ENCODE measurements at places on chromosomes 4 and X. TPM values are rescaled to one million over a fixed set of nuclear protein-coding genes. Genes with fewer than 3 reads are reported as not detected.

Gene KLB
- total RNA-seq = 0.08 TPM

Gene MAGEA12
- 0.17 TPM for total RNA-seq

Gene NLRP2B
- total RNA-seq = not detected

Gene BEX5
- total RNA-seq = not detected

Gene VCX3A
- total RNA-seq = not detected

Gene SPATA18
- 5.6 TPM for total RNA-seq

Gene CENPI
- total RNA-seq = 12.9 TPM

Gene SLC26A1
- 0.16 TPM for total RNA-seq

Gene CDS1
- total RNA-seq = 0.78 TPM

Gene SMIM31
- total RNA-seq = 0.09 TPM

Gene NUP54
- total RNA-seq = 25.7 TPM

Gene WAS
- 0.21 TPM for total RNA-seq

Gene MAGEC1
- total RNA-seq = not detected

Gene MAGIX
- 1.7 TPM for total RNA-seq

Gene IGBP1
- 65.7 TPM for total RNA-seq

Gene PASD1
- total RNA-seq = not detected

Gene C1QTNF7
- not detected for total RNA-seq

Gene PDCL2
- not detected for total RNA-seq

Gene METTL14
- 17.8 TPM for total RNA-seq

Gene DIPK2B
- total RNA-seq = not detected

Gene FHDC1
- total RNA-seq = 0.49 TPM

Gene EMCN
- total RNA-seq = not detected

Gene PNMA6A
- 5.5 TPM for total RNA-seq

Gene XKRX
- 0.24 TPM for total RNA-seq

Gene ETDC
- not detected for total RNA-seq

Gene RAB33A
- 0.20 TPM for total RNA-seq

Gene IRS4
- not detected for total RNA-seq

Gene ERAS
- 0.15 TPM for total RNA-seq

Gene CORIN
- total RNA-seq = 0.06 TPM

Gene GPRASP2
- total RNA-seq = 5.9 TPM

Gene PCDH19
- 0.16 TPM for total RNA-seq

Gene PIN4
- 35.4 TPM for total RNA-seq

Gene IQSEC2
- 44.7 TPM for total RNA-seq

Gene BEND2
- total RNA-seq = not detected

Gene SERPINA7
- total RNA-seq = not detected

Gene PDHA2
- total RNA-seq = not detected

Gene TMPRSS11B
- not detected for total RNA-seq

Gene PNCK
- 0.37 TPM for total RNA-seq

Gene BRS3
- not detected for total RNA-seq

Gene TMEM154
- total RNA-seq = 0.17 TPM

Gene CTBP1
- total RNA-seq = 82.1 TPM

Gene SRPX
- 6.1 TPM for total RNA-seq

Gene N4BP2
- total RNA-seq = 3.0 TPM

Gene RNF175
- not detected for total RNA-seq

Gene TRIM75
- total RNA-seq = not detected

Gene USP17L24
- total RNA-seq = not detected

All from A549 treated with CORT108297 at 1 μM for 4 hours (cell line).